Peyer's patch (tissue), 4 donors: ENCODE measurements at places on chromosomes 5 and 9. TPM values are rescaled to one million over a fixed set of nuclear protein-coding genes. Genes with fewer than 3 reads are reported as not detected.

- H3K36me3 ChIP-seq, result no peaks in the 10 kb centered on the region
- DNase-seq, result no peak
- no peak overlapping the region for H3K4me3 ChIP-seq
- peaks cover 3% of the 10 kb centered on the region for H3K4me1 ChIP-seq
These were observed 146.8 kb downstream of the EBF1 start for GRCh38 chr5:158952951-158953350.

GRCh38 chr9:14331120-14331519 is 17.2 kb upstream of the NFIB start:
- no peak overlapping the region for H3K4me3 ChIP-seq
- no peaks in the 10 kb centered on the region for H3K36me3 ChIP-seq
- no peaks in the 10 kb centered on the region for H3K4me1 ChIP-seq

Gene LRRC19
- 65.4 TPM for total RNA-seq

Gene FCN1
- total RNA-seq, result not detected

Gene PLEKHG4B
- total RNA-seq, result 0.18 TPM

GRCh38 chr9:134875371-134875770 is 5.2 kb upstream of the FCN2 start:
- no peaks in the 10 kb centered on the region for H3K36me3 ChIP-seq
- no peak overlapping the region for H3K4me3 ChIP-seq
- no peaks in the 10 kb centered on the region for H3K27me3 ChIP-seq
- DNase-seq, result no peak
- no peaks in the 10 kb centered on the region for H3K4me1 ChIP-seq

Gene KIAA0825
- 8.2 TPM for total RNA-seq

GRCh38 chr5:112355058-112355685 is 63.9 kb downstream of the EPB41L4A start:
- H3K27me3 ChIP-seq, result no peaks in the 10 kb centered on the region
- no peaks in the 10 kb centered on the region for H3K36me3 ChIP-seq
- H3K4me1 ChIP-seq, result no peaks in the 10 kb centered on the region
- H3K27ac ChIP-seq, result no peak overlapping the region
- DNase-seq, result no peak
- H3K4me3 ChIP-seq, result no peak overlapping the region

DNA sequence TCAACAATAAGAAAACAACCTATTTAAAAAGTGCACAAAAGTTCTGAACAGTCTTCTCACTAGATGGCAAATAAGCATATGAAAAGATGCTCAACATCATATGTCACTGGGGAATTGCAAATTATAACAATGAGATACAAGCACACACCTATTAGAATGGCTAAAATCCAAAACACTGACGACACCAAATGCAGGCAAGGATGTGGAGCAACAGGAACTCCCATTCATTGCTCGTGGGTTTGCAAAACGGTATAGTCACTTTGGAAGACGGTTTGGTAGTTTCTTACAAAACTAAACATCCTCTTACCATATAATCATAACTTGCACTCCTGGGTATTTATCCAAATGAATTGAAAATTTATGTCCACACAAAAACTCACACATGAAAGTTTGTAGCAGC is 100.9 kb upstream of the TBC1D2 start:
- H3K27me3 ChIP-seq, result no peaks in the 10 kb centered on the region
- H3K36me3 ChIP-seq, result no peaks in the 10 kb centered on the region
- no peak overlapping the region for H3K4me3 ChIP-seq

Gene CBY3
- total RNA-seq, result not detected

Gene CATSPER3
- not detected for total RNA-seq

Gene NR6A1
- 20.1 TPM for total RNA-seq
